Stimulated activated CD4-positive, alpha-beta T cell treated with anti-CD3 and anti-CD28 coated beads, TNF-alpha, amount 100 ng/mL, for 24 hours (primary cell): ENCODE measurements at places on chromosomes 1 and 21.

DNA sequence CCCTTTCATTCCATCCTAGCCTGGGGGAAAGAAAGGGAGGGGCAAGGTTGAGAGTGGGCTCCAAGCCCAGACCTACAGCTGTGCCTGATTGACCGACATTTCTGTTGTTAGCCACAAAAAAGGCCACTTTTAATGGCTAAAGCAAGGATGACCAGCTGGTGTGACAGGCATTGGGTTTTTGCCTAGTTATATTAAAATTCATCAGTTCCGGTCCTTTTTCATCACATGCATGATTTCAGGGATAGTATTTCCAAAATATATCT, 192.3 kb downstream of the ZNF326 start:
- DNase-seq = no peak

DNA sequence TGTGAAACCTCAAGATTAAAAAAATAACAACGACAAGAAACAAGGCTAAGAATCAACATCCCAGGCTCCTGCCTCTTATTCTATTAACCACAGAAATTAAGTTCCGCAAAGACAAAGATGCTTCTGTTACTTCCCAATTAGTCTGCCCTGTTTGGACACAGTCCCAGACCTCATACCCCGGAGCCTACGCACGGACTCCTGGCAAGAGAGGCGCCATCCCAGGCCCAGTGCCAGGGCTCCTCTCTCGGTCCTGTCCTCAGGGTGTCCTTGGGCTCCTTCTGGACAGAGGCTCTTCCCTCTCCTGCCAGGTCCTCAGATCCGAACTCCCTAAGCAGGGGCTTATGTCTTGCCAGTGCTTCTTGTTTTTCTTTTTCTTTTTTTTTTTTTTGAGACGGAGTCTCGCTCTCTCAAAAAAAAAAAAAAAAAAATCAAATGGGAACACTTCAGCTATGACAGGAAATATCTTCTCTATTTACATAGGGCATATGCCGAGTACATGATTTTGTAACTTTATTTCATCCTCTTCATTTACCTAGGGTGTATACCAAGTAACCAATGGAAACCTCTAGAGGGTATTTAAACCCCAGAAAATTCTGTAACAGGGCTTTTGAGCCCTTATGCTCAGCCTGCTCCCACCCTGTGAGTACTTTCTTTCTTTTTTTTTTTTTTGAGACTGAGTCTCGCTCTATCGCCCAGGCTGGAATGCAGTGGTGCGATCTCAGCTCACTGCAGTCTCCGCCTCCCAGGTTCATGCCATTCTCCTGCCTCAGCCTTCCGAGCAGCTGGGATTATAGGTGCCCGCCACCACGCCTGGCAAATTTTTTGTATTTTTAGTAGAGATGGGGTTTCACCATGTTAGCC, 11.7 kb upstream of the ENO1 start:
- DNase-seq = no peak

DNA sequence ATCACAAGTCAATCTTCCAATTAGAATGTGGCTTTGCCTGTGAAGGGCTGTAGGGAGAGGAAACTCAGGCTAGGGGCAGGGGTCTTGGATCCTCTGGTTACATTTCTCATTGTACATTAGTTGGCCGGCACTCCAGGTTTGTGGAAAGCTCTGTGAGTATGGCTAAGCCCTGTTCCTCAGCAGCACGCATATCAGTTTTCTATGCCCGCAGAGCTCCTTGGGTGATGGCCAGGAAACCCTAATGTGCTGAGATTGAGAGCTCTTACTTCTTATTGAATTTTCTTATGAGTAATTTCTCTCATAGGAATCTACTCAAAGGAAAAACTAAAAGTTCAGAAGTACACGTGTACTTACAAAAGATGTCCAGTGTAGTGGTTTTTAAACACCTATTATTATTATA, 30.7 kb upstream of the STMN1 start:
- DNase-seq = no peak

GRCh38 chr1:17282836-17283235, 25.2 kb upstream of the PADI4 start:
- DNase-seq = no peak

DNA sequence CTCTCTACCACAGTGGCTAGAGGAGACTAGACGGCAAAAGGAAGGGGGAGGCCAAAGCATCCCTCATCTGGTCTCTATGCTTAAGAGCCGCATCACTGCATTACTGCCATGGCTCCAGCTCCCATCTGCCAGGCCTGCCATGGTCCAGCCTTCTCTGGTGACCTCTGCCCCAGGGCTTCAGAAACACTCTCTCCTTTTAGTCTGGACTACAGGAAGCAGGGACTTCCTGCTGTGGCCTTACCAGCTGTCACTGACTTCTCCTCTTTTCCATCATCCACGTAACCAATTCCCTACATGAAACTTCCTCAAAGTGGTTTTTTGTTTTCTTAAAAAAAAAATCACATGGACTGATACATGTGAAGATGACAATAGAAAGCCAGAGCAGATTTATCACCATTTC, 323.1 kb upstream of the NFIA start:
- DNase-seq = no peak

DNA sequence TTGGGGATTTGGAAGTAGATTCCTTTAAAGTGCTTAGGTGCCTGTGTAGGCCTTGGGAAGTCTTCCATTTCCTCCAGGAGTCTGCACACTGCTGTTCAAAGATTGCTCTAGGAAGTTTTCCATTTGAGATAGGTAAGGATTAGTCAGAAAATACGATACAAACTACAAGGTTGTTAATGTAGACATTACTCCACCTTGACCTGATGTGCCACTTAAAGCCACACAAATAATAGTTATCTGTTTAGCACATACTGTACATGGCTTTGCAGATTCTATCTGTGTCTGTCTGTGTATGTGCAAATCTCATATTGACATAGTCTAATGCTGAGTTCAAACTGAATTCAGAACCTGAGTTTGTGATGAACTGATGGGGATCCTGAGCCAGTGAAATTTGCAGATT, 118.4 kb downstream of the RHOU start:
- DNase-seq = no peak

- no peak for DNase-seq
Observed at GRCh38 chr21:41246808-41247207, 69.8 kb upstream of the FAM3B start.

DNA sequence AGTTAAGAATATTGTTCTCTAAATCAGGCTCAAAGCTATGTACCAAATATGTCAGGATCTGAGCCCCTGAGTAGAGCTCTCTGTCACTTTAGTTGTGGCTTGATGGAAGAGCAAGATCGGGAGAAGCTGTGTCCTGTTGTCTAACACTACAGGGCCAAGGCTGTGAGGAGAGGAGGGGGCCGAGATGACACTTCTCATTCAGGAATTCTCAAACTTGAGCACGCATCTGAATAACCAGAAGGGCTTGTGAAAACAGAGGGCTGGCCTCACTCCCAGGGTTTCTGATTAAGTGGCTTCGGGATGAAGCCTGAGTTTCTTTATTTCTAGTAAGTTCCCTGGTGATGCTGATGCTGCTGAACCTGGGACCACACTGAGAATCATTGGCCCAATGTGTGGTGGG, 209.2 kb upstream of the DAB1 start:
- no peak for DNase-seq

- no peak for DNase-seq
Observed at GRCh38 chr1:221806984-221807383, 65.1 kb upstream of the DUSP10 start.

- no peak for DNase-seq
Observed at GRCh38 chr1:150118716-150119115, 31.0 kb upstream of the PLEKHO1 start.

DNA sequence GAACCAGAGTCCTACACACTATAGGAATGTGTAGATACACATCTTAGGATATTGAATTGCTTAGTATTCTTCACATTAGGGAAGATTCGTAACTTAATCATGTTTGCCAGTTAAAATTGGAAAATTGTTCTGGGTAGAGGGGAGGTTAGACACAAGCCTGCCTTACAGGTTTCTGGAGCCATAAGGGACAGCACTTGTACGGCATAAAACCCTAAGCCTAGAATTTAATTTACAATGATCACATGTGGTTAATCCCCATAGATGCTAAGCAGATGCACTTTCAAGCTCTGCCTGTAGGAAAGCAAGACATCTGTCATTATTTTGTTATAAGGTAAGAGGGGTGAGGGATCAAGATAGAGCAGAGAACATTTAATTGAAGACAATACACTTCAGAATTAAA, 820.7 kb downstream of the NCAM2 start:
- no peak for DNase-seq

DNA sequence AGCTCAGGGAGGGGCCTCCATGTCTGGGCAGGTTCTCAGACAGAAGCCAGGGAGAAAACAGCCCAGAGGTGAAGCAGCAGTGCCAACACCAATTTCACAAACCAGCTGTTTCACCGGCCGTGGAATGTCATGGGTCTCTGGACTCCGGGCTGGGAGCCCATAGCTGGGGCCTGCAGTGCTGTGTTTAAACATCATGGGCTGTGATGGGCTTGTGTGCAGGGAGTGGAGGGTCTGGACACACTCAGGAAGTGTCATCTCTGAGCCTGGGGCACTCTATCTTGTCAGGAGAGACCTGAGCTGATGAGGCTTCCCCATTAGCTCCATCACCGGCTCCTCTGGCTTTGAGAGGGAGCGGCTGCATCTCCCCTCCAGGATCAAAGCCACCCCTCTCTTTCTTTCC, 173.6 kb upstream of the IGSF21 start:
- DNase-seq = no peak

DNA sequence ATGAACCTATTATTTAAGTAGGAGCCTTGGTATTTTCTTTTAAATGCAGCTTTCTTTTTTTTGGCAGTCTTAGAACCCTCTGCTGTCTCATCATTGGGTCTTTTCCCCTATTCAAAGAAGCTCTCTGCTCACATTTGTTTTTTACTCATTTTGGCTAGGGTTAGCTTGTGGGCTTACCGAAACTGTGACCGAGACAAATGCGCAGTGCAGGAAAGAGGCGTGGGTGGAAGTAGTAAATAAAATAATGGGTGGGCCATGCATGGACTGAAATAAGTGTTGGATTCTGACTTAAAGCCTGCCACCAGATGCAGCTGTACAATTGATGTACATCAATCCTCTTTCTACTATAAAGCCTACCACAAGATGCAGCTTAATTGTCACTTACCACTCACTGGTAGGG, 14.7 kb downstream of the XPR1 start:
- no peak for DNase-seq

DNA sequence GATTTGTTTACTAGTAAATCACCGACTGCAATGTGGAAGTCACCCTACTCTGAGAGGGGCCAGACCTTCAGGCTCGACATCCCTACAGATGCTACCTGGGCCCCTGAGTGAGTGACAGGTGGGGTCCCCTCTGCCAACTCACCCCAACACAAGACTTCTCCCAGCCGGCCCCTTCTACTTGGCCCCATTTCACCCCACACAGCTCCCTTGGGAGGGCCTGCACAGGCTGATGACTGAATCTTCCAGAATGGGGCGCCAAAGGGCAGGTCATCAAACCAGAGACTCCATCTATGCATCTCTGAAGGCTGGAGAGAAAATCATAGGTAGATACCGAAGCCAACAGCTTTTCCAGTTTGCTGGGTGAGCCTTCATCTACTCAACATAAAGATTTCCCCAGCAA, 9.4 kb upstream of the S100A8 start:
- DNase-seq = no peak

DNA sequence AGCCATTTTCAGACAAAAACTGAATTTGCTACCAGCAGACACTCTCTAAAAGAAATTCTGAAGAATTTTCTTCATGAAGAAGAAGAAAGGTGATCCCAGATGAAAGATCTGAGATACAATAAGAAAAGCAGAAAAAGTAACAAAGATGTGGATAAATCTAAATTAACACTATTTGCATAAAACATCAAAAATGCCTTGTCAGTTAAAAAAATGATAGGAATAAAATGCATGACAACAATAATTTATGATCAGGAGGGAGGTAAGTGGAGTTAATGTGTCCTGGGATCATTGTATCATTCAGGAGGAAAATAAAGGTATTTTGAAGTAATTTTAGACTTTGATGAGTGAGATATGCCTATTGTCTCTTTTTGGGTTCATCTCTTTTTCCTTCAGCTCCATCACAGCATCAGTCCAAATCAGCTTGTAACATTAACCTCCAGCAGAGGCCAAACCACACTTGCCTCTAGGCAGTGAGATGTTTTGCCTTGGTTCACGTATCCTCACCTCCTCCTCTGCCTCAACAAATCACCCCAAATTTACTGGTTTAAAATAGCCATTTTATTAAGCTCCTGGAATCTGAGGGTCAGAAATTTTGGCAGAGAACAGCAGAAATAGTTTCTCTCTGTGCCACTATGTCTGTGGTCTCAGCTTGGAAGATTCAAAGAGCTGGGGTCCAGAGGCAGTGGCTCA, 76.9 kb upstream of the HIVEP3 start:
- DNase-seq = no peak

DNA sequence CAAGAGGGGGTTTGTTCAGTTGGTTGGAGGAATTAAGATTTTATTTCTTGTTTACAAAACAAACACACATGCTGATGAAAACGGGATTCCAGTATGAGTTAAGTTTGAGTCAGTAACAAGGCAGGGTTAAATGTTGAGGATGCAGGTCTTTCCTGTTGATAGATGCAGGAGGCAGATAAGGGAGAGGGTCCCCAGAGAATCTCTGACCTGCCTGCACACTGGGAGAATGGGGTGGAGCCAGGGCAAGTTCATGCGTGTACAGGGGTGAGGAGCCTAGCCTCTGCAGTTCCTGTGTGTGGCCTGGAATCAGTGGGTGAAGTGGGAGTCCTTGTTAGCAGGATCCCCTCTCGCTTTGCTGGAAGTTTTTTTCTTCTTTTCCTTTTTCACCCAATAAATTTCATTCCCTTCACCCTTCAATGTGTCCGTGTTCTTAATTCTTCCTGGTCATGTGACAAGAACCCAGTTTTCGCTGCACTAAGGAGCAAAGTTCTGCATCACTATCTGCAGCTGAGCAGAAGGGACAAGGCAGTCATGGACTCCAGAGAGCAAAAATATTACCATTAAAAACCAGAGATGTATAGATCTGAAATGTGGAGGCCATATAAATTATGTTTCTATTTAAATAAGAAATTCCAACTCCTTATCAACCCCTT, 69.9 kb upstream of the MARK1 start:
- DNase-seq = no peak

DNA sequence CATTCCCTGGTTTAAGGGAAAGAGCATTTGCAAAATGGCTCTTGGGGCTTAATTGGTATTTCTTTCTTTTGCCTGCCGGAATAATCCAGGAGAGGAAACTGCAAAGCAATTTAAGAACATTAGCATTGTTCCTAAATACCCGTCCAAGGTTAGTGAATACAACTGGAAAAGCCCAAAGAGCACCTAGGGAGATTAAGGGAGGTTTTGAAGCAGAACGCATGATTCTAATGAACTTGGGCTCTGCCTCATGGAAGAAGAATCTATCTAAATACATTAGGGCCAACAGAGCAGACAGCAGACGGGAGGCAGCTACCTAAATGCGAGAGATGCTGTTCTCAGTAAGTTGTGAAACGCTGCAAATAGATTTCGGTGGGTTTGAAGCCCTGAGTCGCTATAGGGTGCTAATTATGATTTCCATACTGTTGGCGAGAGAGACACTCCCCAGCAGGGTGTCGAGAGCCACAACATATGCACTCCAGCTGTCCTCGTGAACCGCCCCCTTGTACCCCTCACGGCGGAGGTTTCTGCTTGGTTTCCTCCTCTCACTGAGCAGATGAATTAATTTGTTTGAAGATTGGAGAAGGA, 326.7 kb upstream of the CAMK1G start:
- no peak for DNase-seq
